ENCODE measurements at places on chromosomes 11 and 22.

GRCh38 chr11:14124886-14125285, 162.4 kb downstream of the SPON1 start:
- DNase-seq, result no peak

DNA sequence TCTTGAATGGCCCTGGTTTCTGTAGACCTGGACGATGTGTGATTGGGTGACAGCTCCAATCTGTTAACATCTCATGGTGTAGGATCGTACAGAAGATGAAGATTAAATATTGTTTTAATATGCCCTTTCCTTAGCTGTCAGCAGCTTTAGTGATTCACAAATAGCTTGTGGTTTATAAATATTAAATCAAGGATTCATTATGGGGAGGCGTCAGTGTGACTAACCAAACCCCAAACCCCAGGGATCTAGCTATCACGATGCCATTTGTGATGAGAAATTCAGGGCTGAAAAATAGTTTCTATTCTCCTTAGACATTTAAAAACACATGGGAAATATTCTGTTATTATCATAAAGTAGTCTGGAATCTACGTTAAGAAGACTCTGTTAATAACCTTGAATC, 73.4 kb downstream of the NCAM1 start:
- DNase-seq, result no peak

DNA sequence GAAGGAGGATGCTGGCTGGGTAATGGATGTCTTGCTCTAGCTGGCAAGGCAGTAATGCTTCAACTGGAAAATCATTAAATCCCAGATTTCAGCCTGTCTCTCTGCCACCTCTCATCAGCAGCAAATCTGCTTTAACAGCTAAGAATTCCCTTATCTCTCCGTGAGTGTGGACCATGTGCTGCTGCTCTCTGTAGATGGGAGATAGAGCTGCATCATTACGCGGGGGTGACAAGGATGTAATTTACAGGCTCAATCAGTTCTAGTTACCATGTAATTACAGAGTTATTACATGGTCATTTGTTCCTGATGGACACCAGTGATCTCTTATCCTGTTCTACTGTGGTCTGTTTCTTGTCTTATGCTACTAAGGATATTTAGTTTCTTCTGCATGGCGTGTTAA, 665.4 kb downstream of the NTM start:
- no peak for DNase-seq

- DNase-seq, result no peak
Observed at GRCh38 chr22:33563220-33563964, 356.9 kb downstream of the LARGE1 start.

DNA sequence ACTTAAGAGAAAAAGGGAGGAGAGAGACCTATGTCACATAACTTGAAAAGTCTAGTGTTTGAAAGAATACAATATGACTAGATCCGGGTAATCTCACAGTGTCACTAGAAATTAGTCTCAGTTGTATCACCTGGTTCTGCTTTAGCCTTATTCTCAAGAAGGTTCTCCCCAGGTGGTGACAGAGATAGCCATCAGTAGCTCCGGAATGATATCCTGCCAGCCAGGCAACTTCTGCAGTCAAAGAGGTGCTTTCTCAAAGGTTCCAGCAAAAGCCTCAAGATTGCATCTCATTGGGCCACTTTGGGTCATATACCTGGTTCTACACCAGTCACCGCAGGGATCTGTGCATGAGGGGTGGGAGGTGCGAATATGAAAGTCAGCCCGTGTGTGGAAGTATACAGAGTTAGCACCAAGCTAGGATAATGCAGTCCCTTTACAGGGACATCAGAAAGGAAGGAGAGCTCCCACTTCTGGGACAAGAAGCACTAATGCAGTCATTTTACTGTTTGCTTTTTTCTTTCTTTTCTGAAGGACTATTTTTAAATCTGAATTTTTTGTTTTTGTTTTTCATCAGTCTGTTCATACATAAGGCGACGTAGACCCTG, 61.1 kb downstream of the CYB5R2 start:
- no peak for DNase-seq

GRCh38 chr11:91219535-91219934, 996.7 kb upstream of the CHORDC1 start:
- no peak for DNase-seq

DNA sequence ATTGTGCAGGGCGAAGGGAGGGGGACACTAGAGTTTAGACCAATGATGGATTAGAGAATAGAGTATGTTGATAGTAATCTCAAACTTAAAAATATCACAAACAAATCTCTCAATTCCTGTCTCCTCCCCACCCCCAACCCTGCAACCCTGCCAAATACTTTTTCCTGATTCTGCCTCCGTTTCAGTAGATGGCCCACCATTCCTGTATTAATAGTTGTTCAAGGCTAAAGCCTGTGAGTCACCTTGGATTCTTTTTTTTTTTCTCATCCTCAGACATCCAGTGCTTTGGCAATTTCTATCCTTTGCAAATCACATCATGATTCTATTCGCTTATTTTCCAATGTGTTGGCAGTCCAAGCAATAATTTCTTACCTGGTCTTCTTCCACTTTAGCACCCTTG, 207.9 kb downstream of the DYNC2H1 start:
- no peak for DNase-seq

DNA sequence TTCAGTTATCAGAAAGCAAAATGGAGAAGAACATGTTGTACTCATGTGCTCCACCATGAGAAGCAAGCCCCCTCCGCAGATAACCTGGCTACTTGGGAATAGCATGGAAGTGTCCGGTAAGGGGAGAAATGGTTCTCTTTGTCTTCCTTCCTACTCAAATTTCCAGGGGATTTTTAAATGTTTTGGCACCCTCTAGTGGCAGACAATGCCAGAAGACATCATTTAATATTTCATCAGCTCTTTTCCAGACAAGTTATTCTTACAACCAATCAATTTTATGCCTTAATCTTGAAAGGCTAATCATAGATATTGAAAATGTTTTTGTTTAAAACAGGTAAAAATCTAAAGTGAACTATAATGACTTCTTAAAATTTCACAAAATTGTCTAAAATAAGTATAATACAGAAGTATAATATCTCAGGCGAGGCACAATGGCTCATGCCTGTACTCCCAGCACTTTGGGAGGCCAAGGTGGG, 15.7 kb downstream of the CRTAM start:
- peak; percentile 58 for DNase-seq

- DNase-seq, result no peak
Observed at GRCh38 chr11:121700968-121701367, 248.2 kb upstream of the SORL1-AS1 start.

DNA sequence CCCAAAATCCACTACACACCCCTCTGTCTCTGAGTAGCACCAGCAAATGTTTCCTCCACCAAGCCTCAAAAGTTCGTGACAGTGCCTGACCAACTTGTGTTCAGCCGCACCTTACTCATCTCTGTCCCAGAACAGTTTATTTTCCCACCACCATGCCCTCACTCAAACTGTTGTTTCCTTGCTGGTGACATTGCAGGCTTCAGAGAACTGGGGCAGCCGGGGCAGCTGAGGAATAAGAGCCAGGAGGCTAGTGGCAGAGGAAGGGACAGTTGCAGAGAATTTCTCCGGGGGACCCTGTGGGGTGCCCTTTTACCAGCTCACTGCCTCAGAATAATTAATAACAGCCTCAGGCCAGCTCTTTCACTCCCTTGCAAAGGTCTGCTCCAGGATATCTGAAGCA, 709 bp upstream of the KCNE3 start:
- DNase-seq, result no peak

GRCh38 chr11:12754582-12755234, 80.5 kb downstream of the TEAD1 start:
- no peak for DNase-seq

DNA sequence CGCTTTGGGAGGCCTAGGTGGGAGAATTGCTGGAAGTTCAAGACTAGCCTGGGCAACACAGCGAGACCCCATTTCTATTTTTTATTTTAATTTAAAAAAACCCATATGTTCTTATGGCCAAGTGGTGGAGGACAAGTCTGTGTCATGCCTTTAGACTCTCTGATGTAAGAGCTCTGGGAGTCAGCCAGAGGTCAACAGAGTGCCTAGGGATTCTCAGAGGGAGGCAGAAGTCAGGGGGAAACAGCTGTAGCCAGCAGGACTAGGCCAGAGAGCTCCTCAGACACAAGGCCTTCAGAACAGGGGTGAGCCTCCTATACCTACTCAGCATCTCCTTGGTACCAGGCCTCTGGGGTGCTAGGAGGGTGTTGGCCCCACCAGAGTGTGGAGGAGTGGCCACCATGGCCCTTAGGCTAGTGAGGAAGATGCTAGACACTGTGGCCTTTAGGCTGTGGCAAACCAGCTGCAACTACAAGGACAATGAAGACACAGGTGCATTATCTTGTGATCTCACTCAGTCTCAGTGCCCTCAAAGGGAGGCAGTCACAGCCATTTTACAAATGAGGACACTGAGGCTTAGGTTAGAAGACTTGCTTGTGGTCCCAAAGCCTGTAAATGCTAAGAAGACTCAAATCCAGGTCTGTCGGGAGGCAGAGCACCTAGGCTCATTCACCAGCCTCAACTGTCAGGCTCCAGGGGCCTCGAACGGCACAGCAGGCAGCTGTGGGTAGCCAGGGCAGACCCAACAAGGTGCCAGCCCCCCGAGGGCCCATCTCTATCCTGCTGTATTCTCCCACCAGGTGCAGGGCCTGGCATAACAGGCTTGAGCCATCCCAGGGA, 5.0 kb downstream of the ZP1 start:
- DNase-seq, result no peak

GRCh38 chr22:38924347-38924952, 33.0 kb upstream of the APOBEC3A start:
- no peak for DNase-seq

DNA sequence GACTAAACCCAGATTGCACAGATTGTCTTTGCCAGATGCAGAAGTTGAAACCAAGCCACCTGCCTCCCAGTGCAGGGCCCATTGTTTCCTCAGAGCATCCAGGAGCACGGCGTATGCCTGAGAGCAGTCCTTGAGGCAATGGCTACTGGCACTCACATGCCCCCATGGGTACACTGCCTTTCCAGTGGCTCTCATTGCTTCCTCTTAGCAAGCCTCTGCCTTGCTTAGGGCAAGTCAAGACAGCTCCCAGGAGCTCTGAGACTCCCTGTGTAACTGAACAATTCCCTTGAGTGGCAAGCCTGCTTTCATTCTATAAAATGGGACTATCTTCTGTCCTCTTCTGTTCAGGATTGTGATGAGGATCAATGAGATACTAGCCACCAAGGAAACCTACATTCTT, 4.1 kb downstream of the SYTL2 start:
- no peak for DNase-seq

DNA sequence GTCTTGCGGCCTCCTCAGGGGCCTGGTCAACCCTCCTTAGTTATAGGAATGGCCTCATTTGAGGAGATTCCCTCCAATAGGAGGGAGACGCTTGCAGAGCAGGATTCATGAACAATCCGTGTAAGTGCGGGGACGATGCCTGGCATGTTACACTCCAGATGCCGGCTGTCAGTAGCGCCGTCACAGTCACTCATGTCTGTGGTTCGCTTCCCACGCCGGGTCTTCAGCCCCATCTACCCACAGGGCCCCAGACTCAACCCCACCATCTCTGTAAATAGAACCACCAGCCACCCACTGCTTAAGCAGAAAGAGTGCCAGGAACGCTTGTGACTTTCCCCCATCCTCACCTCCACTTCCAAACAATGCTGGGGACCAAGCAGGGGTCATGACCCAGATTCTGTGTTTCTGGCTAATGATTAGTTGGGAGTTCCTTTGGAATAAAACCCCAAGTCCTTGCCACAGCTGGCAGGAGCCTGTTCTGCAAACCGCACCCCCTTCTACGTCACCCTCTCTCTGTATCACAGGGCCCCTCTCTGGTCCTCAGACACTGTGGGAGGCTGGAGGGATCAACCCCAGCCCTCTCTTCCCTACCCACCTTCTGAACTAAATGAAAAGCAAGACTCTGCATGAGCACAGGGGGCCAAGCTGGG, 38.8 kb upstream of the TOLLIP start:
- no peak for DNase-seq

DNA sequence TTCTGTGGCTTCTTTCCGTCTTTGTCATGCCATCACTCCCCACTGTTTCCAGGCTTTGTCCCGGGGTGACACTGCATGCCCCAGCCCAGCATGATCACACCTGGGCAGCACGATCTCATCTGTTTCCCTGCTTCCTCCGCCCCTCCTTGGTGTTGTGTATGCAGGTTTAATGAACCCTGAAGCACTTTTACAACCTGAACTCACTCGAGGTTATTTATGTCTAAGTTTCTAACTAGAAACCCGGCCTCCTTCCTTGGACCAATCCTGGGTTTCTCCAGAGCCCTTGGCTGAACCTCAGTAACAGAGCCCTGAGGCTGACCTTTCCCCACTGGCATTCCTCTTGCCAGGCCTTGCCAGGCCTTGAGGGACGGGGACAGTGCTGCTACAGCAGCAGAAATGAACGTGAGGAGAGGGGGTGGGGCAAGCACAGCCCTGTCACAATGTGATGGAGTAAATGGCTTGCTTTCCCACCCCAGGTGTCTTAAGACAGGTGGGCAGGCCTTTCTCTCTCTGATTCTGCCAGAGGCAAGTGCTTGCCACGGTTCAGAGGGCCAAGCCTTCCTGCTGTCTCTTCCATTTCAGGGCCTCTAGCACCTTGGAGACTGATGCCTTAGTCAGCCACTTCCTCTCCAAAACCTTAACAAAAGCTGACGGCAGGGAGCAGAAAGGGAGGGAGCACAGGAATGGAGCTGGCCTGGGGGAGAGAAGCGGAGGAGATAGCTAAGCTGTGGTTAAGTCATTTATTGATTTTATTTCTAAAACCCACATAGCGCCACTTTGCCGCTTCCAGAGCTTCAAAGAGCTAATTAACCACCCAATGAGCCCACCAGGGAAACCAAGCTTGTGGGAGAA, 3.1 kb upstream of the PYGM start:
- peak; percentile 63 for DNase-seq

DNA sequence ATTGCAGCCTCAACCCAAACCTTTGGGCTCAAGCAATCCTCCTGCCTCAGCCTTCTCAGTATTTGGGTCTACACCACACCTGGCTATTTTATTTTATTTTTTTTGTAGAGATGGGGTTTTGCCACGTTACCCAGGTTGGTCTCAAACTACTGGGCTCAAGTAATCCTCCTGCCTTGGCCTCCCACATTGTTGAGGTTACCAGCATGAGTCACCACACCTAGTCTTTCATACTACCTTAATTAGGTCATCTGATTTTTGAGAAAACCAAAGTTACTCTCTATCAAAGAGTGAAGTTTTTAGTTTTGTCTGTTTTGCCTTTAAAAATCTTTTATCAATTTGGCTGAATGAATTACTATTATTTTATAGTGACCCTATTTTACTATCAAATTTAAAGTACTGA, 335.6 kb upstream of the LRRC4C start:
- no peak for DNase-seq

- peak; percentile 47 for DNase-seq
Observed at GRCh38 chr11:76598426-76598839, 72.1 kb downstream of the LRRC32 start.

DNA sequence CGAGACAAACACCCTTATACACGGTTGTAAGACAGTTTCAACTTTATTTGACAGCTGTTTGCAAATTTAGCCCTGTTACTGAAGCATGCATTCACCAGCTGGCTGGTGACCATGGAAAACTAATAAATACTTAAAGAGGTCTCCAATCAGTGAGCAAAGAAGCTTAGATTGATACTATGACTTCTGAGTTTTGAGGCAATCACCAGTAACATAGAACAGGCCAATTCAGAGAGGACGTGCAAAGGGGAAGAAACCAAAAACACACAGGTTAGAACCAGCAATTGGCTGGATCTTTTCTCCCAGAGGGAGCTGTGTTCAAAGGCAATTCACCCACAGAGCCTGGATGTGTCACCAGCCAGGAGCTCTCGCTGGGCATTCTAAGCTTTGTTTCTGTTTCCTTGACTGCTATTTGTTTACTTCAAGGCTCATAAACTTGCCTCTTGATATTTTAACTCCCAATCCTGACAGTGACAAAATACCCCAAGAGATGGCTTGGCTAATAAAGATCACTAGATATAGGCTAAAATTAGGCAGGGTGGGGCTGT, 113.6 kb upstream of the MTMR2 start:
- peak; percentile 19 for DNase-seq
